Activated CD4-positive, alpha-beta T cell treated with anti-CD3 and anti-CD28 coated beads for 4 hours (primary cell): ENCODE measurements at places on chromosomes 5 and 9.

DNA sequence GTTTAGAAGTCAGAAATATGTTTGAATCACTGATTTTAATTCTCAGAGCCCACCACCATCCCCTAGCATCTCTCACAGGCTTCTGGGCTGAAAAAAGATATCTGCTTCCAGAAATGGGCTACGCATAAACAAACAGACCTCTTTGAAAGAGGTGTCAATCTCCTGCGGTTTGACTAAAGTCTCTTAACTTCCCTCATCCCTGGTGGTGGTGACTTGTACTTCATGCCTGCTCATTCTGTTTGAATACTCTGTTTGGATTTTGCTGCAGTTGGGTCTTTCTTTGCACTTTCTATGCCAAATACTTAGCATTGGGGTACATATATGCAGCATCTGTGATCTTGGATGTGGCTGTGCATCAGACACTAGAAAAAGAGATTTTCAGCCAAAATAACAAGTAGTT lies 157.2 kb upstream of the ATP10B start:
- DNase-seq: no peak

DNA sequence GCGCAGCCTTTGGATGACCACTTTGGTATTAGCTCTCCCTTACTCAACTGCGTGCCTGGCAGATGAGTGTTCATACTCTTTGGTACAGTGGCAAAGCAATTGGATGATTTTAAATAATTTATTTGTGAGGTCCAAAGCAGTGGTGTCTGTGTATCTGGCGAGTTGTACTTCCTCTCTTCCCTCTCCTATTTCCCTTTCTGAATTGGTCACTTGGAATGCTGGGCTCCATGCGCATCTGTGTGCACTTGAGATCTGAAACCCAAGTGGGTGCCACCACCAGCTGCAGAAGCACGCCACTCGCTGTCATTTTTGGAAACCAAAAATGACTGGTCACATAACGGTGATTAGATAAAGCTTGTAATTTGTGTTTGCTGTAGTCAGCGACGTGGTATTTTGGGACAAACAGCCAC lies 386.0 kb upstream of the KLF4 start:
- DNase-seq: no peak

GRCh38 chr9:104808035-104808614 lies 44.2 kb downstream of the NIPSNAP3B start:
- no peak for DNase-seq

DNA sequence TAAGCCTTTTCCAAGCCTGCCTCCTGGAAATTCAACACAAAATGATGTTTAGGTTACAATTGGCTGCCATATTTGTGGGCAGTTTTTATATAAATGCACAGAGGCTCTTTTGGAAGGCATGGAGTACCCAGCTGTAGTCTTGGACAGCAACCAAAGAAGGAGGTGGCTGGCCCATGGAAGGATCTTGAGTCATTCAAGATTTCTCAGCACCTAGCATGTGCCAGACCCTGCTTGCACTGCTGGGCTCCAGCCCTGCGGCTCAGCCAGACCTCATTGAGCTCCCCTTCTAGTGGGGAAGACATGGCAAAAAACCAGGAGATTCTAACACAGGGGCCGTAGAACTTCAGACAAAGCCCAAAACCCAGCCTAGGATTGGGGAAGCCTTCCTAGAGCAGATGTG lies 22.1 kb downstream of the JADE2 start:
- no peak for DNase-seq

DNA sequence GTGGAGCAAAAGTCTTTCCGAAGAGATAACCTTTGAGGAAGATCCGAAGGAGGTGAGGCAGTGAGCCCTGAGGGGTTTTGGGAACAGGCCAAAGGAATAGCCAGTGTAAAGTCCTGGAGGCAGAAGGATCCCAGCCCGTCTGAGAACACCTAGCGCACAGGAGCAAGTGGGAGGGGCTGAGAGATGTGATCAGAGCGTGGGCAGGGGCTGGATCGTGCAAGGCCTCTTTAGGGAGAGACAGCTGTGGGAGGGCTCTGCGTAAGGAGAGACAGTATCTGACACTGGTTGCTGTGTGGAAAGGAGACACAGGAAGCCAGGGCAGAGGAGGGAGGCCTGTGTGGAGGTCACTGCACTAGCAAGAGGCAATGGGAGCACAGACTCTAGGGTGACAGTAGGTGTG lies 68.2 kb downstream of the BARX1 start:
- DNase-seq: no peak

DNA sequence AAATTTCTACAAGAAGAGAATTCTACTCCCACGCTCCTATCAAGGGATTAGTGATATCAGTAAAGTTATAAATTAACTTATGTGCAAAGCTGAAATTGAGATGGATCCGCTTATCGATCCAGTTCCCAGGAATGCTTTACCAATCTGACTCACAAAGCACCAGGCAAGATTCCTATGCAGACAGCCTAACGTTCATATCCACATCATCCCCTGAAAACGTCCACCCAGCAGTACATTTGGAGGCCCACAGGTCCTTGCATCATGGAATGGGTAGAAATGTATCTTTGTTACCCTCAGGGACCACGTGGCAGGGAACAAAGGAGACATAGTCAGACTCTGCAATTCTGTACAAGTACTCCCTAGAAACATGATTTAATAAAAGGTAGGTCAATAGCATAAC lies 147.4 kb downstream of the ESM1 start:
- DNase-seq: no peak

DNA sequence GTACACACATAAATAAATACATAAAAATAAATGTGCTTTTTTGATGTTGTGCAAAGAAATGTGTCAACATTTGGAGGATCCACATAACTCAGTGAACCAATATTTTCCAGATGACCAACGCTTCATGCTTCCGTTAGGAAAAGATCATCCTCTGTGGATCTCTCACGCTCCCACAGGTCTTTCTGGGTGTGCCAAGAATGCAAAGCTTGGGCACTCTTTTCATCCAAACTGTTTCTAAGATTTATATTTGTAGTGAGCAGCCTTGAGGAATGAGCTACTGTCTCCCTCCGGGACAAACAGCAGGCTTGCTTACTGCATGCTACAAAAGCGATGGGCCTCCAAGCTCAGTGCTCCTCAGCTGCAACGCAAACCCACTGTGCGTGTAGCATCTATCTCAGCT lies 46.2 kb upstream of the RUFY1 start:
- DNase-seq: no peak

- DNase-seq: no peak
These were observed 369.7 kb downstream of the LRRC70 start for GRCh38 chr5:62948301-62948700.

- DNase-seq: no peak
These were observed 235.0 kb downstream of the GOLPH3 start for GRCh38 chr5:31939151-31939550.

GRCh38 chr5:143501310-143502044 lies 98.0 kb upstream of the NR3C1 start:
- no peak for DNase-seq

- no peak for DNase-seq
These were observed 55.9 kb upstream of the NKD2 start for GRCh38 chr5:952597-953271.

GRCh38 chr9:110283751-110284150 lies 27.4 kb upstream of the TXN start:
- DNase-seq: no peak

GRCh38 chr9:34254966-34255825 lies 73.9 kb downstream of the KIF24 start:
- no peak for DNase-seq

- no peak for DNase-seq
These were observed 578.4 kb downstream of the CCDC171 start for GRCh38 chr9:16131264-16131663.

DNA sequence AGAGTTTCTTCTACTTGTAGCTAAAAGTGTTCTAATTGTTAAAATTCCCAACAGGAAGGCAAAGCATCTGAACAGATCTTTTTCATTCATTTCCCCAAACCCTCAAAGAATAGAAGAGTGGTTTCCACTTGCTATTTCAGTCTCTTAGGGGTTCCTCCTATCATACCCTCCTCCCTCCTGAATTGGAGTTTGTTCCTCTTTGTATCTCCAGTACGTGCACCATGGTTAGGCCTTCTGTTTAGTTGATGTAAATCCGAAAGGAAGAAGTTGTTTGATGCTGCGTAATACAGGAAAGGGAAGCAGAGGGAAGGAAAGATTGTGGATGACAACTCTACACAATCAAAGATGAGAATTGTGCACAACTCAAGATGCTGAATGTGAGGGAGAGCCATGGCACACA lies 303.6 kb downstream of the PIK3R1 start:
- no peak for DNase-seq

- no peak for DNase-seq
These were observed 7.2 kb upstream of the LCN2 start for GRCh38 chr9:128142061-128142460.

- DNase-seq: no peak
These were observed 267.7 kb upstream of the SMARCA2 start for GRCh38 chr9:1747417-1747967.

- DNase-seq: no peak
These were observed 105.9 kb downstream of the PAX5 start for GRCh38 chr9:36928210-36928609.

GRCh38 chr9:108207561-108208165 lies 648.1 kb downstream of the ACTL7B start:
- no peak for DNase-seq

DNA sequence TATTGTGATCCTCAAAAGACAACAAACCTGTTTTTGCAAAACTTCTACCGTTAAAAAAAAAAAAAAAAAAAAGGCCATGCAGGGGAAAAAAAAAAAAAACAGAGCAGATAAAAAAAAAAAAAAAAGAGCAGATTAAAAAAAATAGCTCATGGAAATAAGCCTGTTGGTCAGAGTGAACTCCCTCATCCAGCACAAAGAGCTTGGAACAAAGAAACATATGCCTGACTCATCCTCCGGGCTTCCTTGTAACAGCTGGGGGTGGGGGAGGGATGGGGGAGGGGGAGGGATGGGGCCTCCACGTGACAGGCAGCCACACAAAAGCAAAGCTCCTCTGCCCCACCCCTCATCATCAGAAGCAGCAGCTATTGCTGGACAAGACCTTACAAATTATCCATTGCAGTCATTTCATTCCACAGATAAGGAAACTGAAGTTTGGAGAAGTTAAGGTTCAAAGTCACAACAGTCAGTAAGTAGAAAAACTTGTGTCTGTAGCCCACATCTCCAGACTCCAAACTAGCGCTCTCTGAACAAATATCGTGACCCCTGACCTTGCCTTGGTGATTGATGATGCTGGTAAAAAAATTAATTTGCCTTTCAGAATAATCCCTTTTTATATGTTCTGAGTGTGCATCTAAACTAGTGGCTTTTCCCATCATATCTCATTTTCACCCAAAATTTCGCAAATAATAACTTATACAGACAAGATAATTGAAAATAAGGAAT lies 38.9 kb downstream of the SLC35D2 start:
- no peak for DNase-seq

GRCh38 chr9:19162956-19163355 lies 35.7 kb upstream of the PLIN2 start:
- DNase-seq: no peak

GRCh38 chr5:10760921-10761184 lies 181 bp downstream of the DAP start:
- no peak for DNase-seq

- DNase-seq: no peak
These were observed 74.1 kb upstream of the GHR start for GRCh38 chr5:42349163-42349562.
